ENCODE measurements at places on chromosomes 7 and 10. TPM values are rescaled to one million over a fixed set of nuclear protein-coding genes. Genes with fewer than 3 reads are reported as not detected.

DNA sequence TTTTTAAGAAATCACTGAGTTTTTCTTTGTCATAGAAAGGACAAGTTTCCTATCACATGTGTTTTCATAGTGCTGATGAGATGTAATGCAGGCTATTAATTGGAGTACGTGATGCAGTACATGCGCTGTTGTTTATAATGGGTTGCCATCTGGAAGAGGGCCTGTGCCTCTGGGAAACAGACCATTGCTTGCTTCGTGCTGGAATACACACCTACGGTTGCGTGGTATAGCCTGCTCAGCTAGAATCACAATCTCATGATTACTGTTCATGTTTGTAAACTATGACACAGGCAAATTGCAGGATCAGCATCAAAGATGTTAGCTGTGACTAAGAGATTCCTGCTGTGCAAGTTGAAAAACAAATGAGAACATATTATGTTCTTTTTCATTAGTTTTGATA, 107.2 kb upstream of the STEAP1B start:
- peak; percentile 91 for DNase-seq

ACTR3C gene
- 34.2 TPM for total RNA-seq

TMEM139 gene
- 26.9 TPM for total RNA-seq

GRCh38 chr7:155274633-155275355, 22.9 kb upstream of the INSIG1 start:
- no peak for DNase-seq

- DNase-seq = no peak
Observed at GRCh38 chr7:11747715-11748485, 84.1 kb downstream of the THSD7A start.

- no peak for DNase-seq
Observed at GRCh38 chr10:33134011-33134751, 176.2 kb upstream of the ITGB1 start.

DNA sequence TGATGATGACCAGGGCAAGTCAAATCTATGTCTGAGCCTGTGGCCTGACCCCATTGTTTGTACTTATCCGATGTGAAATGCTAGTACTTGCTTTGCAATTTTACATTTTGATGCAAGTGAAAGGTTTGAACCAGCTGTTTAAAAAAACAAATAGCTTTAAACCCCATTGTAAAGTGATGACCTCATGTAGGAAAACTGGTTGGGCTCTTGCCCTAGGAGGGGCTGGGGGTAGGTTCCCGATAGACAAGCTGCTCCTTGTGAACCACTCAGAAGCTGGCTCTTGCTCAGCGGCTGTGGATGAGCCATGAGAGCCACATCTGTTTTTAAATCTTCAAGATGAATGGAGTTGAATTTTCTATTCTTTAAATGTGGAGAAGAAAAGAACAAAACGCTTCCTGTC, 185.3 kb downstream of the WDR11 start:
- peak; percentile 71 for DNase-seq

PRSS2 gene
- total RNA-seq = 47.9 TPM

DNA sequence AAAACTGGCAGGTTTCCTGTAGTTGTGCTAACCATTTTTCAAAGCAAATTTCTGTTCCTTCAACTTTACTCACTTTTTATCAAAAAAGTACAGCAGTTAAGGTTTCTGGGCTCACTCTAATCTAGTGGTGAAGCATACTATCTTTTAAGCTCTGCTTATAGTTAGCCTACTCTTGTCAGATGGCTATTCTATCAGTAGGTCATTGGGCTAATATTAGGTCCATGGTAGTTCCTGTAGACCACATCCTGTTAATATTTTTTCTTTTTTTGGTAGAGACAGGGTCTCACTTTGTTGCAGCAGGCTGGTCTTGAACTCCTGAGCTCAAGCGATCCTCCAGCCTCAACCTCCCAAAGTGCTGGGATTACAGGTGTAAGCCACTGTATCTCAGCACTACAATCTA, 27.9 kb upstream of the NRCAM start:
- no peak for DNase-seq

DNA sequence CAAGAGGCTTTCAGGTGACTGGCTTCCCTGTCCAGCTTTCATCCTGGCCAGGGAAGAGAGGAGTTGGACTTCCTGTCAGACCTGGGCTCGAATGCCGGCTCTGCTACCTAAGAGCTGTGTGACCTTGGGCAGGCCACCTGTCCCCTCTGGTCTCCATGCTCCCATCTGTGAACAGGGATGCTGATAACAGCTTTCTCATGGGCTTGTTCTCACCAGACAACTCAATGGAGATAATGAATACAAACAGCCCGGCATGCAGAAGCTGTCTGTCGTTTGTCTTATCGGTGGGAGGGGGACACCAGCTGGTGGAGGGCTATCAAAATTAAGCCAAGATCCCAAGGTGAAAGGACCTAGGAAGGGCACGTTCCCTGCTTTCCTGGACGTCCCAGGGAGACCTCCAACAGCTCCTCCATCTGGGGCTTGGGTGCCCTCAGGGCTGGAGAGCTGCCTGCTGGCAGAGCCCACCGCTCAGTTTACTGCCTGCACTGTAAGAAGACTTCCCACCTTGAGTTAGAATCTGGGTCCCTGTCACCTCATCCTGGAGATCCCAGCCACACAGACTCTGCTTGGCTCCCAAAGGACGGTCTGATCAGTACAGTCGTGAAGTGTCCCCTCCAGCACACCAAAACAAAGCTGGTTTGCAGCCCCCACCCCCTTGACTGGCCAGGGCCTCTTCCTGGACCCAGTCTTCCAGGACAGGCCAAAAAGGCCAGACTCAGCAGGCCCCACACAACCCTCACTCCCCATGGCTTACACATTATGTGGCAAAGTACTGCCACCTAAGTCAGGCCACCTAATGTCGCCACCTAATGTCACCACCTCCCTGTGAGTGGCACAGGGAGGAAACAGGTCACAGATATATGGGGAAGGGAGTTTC, 40.9 kb downstream of the PPIF start:
- DNase-seq = peak; percentile 8

AQP1 gene
- total RNA-seq = 328 TPM

- peak; percentile 37 for DNase-seq
Observed at GRCh38 chr10:79202188-79203013, 133.6 kb downstream of the ZMIZ1 start.

DNA sequence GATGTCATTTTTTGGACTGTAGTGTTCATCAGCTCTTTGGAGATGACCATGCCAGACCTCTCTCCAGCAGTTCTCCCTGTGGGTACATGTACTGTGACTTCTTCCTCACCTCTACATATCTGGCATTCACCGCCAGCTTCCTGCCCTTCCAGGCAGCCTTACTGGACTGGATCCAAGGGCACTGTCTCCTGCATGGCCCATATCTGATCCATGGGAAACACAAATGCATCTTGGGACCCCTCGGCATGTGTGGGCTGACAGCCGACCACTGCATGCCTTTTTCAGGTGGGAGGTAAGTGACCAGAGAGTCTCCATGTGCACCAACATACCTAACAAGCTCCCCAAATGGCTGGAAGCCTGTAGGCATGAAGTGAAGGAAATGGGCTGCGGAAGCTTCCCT, 3.9 kb upstream of the BLVRA start:
- DNase-seq = no peak

GRCh38 chr10:121267236-121268003, 330.8 kb downstream of the FGFR2 start:
- no peak for DNase-seq

All from lung (tissue), 17 donors.